Activated CD8-positive, alpha-beta T cell treated with anti-CD3 and anti-CD28 coated beads for 36 hours (primary cell): ENCODE measurements at places on chromosomes 1 and 21.

GRCh38 chr1:219924342-219924741 lies 4.0 kb downstream of the SLC30A10 start:
- no peak overlapping the region for H3K4me3 ChIP-seq
- H3K27me3 ChIP-seq, result peaks cover 32% of the 10 kb centered on the region
- peaks cover 9% of the 10 kb centered on the region for H3K4me1 ChIP-seq
- no peak for DNase-seq
- no peaks in the 10 kb centered on the region for H3K36me3 ChIP-seq

GRCh38 chr1:218496561-218496960 lies 151.4 kb downstream of the TGFB2 start:
- no peak for DNase-seq
- H3K27ac ChIP-seq, result no peak overlapping the region
- H3K27me3 ChIP-seq, result peaks cover 5% of the 10 kb centered on the region
- no peaks in the 10 kb centered on the region for H3K36me3 ChIP-seq
- H3K4me1 ChIP-seq, result peaks cover 5% of the 10 kb centered on the region

DNA sequence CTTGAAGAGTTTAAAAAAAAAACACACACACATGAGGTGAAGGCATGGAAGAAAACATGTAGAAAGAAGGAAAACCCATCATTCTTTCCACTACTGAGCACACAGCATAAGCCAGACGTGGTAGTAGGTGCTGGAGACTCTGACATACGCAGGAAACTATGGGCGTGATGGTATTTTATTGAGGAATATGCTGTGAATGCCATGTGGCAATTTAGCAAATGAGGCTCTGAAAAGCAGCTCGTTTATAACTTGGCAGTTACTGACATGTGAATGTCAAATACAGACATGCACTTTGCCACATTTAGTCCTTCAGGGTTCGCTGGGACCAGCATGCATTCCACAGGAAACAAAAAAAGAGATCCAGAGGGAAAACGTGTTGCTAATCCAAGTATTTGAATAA lies 74.3 kb upstream of the IFNAR2 start:
- H3K27me3 ChIP-seq, result peaks cover 16% of the 10 kb centered on the region
- no peak overlapping the region for H3K4me3 ChIP-seq
- no peak for DNase-seq
- no peaks in the 10 kb centered on the region for H3K36me3 ChIP-seq
- H3K27ac ChIP-seq, result no peak overlapping the region
- peaks cover 5% of the 10 kb centered on the region for H3K4me1 ChIP-seq

DNA sequence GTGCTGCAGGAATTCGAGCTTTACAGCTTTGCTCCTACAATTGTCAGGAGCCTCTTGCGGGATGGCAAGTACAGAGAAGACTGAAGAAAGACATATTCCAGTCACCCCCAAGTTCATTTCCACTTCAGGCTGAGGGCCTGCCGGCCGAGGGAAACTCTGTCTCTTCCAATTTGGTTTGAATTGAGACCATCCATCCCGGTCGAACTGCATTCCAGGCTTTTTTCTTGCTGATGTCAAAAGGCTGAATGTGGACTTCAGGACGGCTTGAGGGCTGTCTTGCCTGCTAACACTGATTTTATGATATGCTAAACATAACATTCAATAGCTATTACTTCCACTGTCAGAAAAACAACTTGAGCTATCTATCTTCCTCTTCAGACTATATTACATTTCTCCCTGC lies 79.8 kb upstream of the PLXNA2 start:
- no peak overlapping the region for H3K27ac ChIP-seq
- no peak overlapping the region for H3K4me3 ChIP-seq
- peaks cover 9% of the 10 kb centered on the region for H3K27me3 ChIP-seq
- H3K36me3 ChIP-seq, result no peaks in the 10 kb centered on the region

GRCh38 chr1:198253668-198254067 lies 96.9 kb downstream of the NEK7 start:
- peaks cover 55% of the 10 kb centered on the region for H3K4me1 ChIP-seq
- DNase-seq, result no peak
- no peaks in the 10 kb centered on the region for H3K27me3 ChIP-seq
- H3K4me3 ChIP-seq, result no peak overlapping the region
- peaks cover 28% of the 10 kb centered on the region for H3K36me3 ChIP-seq
- H3K27ac ChIP-seq, result peak overlapping the region; percentile 85

DNA sequence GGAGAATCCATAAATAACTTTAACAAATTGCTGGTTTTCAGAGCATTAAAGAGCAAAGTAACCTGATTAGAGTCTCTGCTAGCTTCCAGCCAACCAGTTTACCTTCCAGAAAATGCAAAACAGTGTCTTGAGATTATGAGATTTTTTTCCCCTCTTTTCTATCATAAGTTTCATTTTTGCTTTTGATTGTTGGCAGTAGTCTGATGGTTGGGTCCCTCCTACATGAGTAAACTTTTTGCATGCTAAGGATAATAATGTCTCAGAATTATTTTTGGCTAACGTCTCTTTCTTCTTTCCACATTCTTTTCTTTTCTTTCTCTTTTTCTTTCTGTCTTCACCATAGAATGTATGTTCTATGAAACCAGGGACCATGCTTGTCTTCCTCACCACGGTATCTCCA lies 6.3 kb upstream of the ADAMTS5 start:
- H3K27ac ChIP-seq, result no peak overlapping the region
- no peaks in the 10 kb centered on the region for H3K4me1 ChIP-seq
- H3K4me3 ChIP-seq, result no peak overlapping the region
- no peaks in the 10 kb centered on the region for H3K36me3 ChIP-seq
- peaks cover 5% of the 10 kb centered on the region for H3K27me3 ChIP-seq

DNA sequence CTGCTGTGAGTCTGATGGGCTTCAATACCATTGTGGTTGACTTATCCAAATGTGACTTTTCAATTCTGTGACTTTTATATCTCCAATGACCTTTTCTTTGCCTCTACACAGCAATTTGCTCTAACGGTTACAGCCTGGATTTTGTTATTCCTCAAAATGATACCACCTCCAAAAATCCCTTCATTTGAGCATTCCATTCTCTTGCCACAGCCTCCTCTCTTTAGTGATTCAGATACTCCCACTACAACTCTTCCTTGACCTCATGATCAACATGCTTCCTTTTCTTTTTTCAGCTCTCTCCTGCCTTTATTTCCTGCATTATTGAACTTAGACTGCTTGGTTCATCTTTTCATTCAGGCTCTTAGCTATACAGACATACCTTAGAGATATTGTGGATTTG lies 16.6 kb upstream of the IL19 start:
- no peak overlapping the region for H3K4me3 ChIP-seq
- H3K36me3 ChIP-seq, result no peaks in the 10 kb centered on the region
- no peak overlapping the region for H3K27ac ChIP-seq
- DNase-seq, result no peak
- H3K4me1 ChIP-seq, result peaks cover 26% of the 10 kb centered on the region

DNA sequence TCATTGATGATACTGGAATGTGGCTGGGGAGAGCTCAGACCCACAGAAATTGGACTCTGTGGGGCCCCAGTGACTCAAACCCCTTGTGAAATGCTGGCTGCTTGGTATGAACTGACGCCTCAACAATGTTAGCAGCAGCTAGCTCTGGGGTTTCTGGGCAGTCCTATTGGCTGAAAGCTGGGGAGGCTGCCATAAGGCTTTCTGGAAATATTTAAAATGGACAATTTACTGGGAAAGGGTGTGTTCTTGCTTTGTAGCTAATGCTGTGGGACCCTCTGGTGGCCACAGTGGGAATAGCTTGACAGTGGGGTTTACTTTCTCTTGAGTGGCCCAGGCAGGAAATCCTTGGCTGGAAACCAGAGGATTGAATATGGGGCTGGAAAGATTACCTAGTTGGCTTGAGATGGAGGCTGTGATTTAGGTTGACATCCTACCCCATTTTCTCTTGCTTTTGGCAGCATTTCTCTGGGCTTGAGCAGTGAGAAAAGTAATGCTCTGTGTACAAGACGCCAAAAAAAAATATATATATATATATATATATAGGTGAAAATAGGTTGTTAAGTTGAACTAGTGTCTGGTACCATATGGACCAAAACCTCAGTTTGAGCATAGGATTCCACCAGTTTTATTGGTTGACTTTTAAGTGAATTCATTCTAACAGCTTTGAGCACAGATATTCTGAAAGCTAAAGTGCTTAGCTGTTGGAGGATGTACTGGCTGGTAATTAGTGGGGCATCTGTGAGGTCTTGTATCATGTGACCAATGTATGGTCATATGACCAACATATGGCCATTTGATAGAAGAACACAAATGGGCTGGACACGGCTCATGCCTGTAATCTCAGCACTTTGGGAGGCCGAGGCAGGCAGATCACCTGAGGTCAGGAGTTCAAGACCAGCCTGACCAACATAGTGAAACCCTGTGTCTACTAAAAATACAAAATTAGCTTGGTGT lies 8.2 kb upstream of the S100A10 start:
- H3K4me3 ChIP-seq, result no peak overlapping the region
- H3K27me3 ChIP-seq, result peaks cover 11% of the 10 kb centered on the region
- peaks cover 7% of the 10 kb centered on the region for H3K4me1 ChIP-seq
- no peaks in the 10 kb centered on the region for H3K36me3 ChIP-seq
- no peak overlapping the region for H3K27ac ChIP-seq

DNA sequence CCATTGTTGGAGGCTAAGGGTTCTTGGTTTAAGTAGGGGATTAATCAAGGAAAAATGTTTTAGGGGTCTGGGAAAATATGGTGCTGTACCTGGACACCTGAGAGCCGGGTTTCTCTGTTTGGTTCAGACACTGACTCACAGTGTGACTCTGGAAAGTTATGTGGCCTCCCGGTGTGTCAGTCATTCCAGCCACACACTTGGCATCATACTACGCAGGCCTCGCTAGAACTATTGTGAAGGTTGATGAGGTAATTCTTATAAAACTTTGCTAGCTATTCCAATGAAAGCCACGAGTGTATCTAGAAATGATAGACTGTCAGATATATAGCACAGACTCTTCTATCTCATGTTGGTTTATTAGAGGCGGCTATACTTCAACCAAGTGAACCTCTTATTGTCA lies 4.8 kb upstream of the CAMSAP2 start:
- peaks cover 21% of the 10 kb centered on the region for H3K4me1 ChIP-seq
- no peak overlapping the region for H3K4me3 ChIP-seq
- H3K27ac ChIP-seq, result no peak overlapping the region
- H3K27me3 ChIP-seq, result peaks cover 7% of the 10 kb centered on the region
- no peaks in the 10 kb centered on the region for H3K36me3 ChIP-seq

DNA sequence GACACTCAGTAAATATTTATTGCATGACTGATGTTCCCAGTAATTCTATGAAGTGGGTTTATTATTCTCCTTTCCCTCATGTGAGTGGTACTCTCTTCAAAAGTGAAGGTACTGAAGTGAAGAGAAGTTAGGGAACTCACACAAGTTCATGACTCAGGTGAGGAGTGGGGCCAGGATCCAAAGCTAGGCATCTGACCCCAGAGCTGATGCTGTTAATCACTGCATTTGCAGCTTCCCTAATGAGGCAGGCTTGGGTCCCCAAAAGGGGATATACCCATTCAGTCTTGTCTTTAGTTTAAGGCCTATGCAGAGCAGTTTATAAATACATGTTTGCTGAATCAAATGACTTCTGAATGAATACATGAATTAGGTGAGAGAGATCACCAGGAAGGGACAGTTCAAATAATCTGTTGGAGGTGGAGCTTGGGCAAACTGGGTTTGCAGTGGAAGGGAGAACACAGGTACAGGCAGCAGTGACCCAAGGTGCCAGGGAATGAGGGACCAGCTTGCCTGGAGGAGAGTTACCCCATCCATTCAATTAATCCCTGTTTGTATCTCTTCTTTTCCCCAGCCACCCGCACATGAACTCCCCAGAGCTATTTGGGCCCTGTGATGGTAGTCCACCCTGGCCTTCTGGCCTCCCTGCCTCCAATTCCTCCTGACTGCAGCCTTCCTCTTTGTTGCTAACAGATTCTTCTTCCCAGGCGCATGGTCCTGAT lies 2.0 kb downstream of the CD58 start:
- peak overlapping the region; percentile 1 for H3K27ac ChIP-seq
- peaks cover 59% of the 10 kb centered on the region for H3K4me1 ChIP-seq
- H3K27me3 ChIP-seq, result peaks cover 5% of the 10 kb centered on the region
- H3K36me3 ChIP-seq, result peaks cover 22% of the 10 kb centered on the region
- peak overlapping the region; percentile 91 for H3K4me3 ChIP-seq

DNA sequence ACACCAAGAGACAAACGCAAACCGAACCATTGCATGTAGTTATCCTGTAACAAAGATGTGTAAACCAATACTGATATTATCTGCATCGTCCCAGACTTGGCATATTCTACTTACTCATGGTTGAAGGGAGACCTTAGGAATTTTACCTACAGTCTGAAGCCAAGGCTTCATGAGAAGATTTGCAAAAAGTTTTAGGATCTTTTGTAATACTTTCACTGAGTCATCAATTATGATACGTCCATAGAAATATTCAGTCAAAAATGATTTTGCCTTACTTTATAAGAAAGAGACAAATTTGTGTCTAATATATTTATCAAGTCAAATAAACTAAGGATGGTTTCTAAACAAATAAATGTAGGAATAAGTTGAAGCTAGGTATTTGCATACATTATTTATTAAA lies 1176.1 kb upstream of the ADGRL2 start:
- no peaks in the 10 kb centered on the region for H3K4me1 ChIP-seq
- H3K27me3 ChIP-seq, result no peaks in the 10 kb centered on the region
- no peak overlapping the region for H3K4me3 ChIP-seq

GRCh38 chr1:240987928-240988327 lies 369.1 kb downstream of the RGS7 start:
- no peak overlapping the region for H3K4me3 ChIP-seq
- H3K4me1 ChIP-seq, result no peaks in the 10 kb centered on the region
- no peaks in the 10 kb centered on the region for H3K36me3 ChIP-seq
- no peak for DNase-seq
- no peaks in the 10 kb centered on the region for H3K27me3 ChIP-seq
- H3K27ac ChIP-seq, result no peak overlapping the region

DNA sequence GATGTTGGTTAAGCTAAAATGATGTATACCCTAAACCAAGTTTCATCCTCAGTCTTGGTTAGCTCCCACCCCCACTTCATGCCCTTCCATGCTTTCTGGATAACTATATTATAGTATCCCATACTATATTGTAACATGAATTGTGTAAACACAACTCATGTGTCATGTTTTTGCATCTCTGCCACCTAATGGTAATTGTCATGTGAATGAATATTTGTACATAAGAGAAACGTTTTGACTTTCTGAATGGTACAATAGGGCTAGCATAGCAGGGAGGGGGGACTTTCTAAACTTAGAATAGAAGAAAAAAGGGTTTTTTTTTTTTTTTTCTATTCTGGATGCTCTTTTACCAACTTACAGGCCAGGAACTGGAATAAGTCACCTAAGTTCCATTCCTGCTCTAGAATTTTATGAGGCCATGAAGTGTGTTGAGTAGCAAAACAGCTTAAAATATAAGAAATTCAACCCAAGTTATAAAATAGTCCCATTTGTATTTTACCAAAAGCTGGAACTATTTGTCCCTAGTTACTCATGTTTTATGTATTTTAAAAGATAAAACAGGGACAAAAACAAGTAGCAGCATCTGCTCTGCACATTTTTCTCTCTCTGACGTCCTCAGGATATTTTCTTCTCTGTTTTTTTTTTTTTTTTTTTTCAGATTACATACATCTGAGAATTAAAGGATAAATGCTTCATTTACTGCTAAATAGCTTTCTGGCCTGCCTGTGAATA lies 77.4 kb downstream of the HLX start:
- H3K27me3 ChIP-seq, result no peaks in the 10 kb centered on the region
- H3K4me3 ChIP-seq, result no peak overlapping the region
- H3K36me3 ChIP-seq, result no peaks in the 10 kb centered on the region
- DNase-seq, result no peak
- H3K4me1 ChIP-seq, result no peaks in the 10 kb centered on the region

- no peaks in the 10 kb centered on the region for H3K4me1 ChIP-seq
- peaks cover 4% of the 10 kb centered on the region for H3K27me3 ChIP-seq
- no peak overlapping the region for H3K27ac ChIP-seq
- DNase-seq, result no peak
- no peak overlapping the region for H3K4me3 ChIP-seq
Measured at GRCh38 chr1:14245954-14246353, 352.5 kb upstream of the KAZN start.
